GM12865 (cell line): ENCODE measurements at places on chromosomes 11 and 22.

DNA sequence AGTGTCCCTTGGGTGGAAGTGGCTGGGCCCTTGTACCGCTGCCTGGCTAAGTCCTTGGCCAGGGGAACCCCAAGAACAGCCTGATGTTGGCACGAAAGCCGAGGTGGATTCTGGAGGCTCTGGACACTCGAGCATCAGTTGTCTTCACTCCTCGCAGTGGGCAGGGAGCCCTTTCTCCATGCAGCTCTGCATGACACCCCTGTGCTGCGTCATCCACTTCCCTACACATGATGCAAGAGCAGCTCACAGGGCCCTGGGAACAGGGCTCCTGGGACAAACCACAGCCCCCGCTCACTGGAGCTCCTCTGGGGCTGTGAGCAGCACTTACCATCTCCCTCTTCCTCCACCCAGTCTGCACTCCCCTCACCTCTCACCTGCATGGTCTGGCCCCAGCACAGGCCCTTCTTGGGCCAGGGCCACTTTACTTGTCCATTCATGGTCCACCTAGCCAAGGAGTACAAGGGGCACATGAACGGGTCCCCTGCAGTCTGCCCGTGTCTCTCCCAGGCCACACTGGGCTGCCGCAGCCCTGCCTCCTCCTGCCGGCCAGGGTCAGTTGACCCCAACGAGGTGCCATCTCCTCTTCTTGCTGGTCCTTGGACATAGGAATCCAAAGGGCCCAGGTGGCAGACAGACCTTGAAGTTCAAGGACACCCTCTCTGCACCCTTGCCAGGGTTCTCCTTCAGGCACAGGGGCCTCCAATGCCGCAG lies 66.5 kb downstream of the IGF2 start:
- DNase-seq, result no peak

GRCh38 chr11:128172046-128172878 lies 415.1 kb downstream of the ETS1 start:
- peak; percentile 83 for DNase-seq

DNA sequence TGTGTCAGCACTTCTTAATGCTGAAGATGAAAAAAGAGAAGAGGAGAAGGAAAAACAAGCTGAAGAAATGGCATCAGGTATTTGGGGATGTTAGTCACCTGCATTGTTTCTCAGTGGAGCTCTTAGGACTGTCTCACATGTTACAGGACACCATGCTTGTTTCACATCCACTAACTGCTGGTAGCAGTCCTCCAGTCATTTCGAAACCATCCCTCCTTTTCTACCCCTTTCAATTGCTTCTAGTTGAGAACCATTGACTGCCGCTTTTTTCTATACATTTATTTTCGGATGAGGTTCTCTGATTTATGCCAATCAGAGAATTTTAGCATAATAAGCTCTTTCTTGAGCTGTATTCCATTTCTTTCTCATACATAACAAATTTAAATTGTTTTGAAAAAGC lies 21.5 kb downstream of the BIRC2 start:
- DNase-seq, result peak; percentile 88

GRCh38 chr11:124823512-124824376 lies 23.5 kb upstream of the MSANTD2 start:
- no peak for DNase-seq

DNA sequence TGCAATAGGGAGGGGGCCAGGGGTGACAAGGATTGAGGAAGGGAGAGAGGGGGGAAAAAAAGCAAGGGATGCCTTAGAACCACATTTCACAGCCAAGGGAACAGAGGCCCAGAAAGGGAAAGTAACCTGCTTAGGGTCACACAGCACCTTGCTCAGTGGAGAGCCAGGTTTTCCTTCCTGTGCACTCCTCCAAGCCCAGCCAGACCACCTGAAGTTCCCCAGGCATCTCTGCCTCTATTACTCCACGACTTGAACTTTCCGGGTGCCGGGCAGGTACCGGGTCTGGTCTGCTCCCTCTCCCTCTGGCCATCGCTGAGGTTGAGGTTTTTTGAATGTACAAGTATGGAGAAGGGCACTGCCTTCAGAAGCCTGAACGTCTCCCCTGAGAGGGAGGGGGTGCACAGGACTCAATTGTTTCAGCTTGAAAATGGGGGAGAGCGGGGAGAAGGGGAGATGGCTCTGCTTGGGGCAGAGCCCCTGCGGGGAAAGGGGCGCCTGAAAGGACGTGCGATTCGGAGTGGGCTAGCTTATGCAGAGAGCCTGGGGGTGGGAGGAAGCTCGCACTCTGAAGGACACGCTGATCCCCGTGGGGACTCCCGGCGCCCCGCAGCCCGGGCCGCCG lies 516 bp upstream of the SERPINH1 start:
- DNase-seq, result no peak

- DNase-seq, result no peak
Measured at GRCh38 chr11:99327527-99327926, 306.8 kb downstream of the CNTN5 start.
